ENCODE measurements at places on chromosomes 16 and 17. TPM values are rescaled to one million over a fixed set of nuclear protein-coding genes. Genes with fewer than 3 reads are reported as not detected.

Gene HSD17B1
- 1.3 TPM for total RNA-seq

- H3K27me3 ChIP-seq = peaks cover 6% of the 10 kb centered on the region
- H3K4me1 ChIP-seq = no peaks in the 10 kb centered on the region
- no peak overlapping the region for H3K4me3 ChIP-seq
- DNase-seq = no peak
Measured at GRCh38 chr17:8018436-8018835, 16.0 kb downstream of the GUCY2D start.

DNA sequence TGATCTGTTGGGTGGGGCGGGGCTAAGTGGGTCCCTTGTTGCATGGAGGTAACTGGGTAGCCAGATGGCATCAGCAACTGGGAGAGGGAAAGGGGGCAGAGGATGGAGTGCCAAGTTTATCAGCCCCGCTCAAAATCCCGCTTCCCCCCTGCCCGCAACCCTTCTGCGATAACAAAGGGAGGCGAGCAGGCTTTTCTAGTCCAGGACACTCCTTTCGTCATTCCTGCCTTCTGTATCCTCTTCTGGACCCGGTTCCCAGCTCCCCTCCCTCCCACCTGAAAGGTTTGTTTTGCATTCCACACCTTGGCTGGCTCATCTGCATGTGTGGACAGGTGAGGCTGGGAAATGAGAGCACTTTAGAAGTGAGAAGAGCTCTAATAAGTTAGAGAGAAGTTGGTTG, 53.3 kb downstream of the HLF start:
- H3K4me3 ChIP-seq = no peak overlapping the region
- no peaks in the 10 kb centered on the region for H3K36me3 ChIP-seq
- DNase-seq = no peak
- H3K27me3 ChIP-seq = no peaks in the 10 kb centered on the region

Gene DNASE1L2
- total RNA-seq = 0.65 TPM

Data from lung (tissue), 17 donors.